Endothelial cell of umbilical vein (primary cell): ENCODE measurements at places on chromosomes 5 and 9. TPM values are rescaled to one million over a fixed set of nuclear protein-coding genes. Genes with fewer than 3 reads are reported as not detected.

CKS2 gene
- 149 and 153 TPM in 2 replicates for total RNA-seq

PCDHAC2 gene
- total RNA-seq = 0.90 and 1.00 TPM in 2 replicates

IL4 gene
- total RNA-seq = not detected in 2 replicates

SPARC gene
- total RNA-seq = 3,114 and 3,174 TPM in 2 replicates

FOXE1 gene
- total RNA-seq = not detected in 2 replicates

GRCh38 chr5:96931605-96932004, 4.3 kb upstream of the LNPEP start:
- H3K4me3 ChIP-seq = no peak overlapping the region
- no peak for DNase-seq
- no peaks in the 10 kb centered on the region for H3K36me3 ChIP-seq
- H3K27ac ChIP-seq = no peak overlapping the region
- no peaks in the 10 kb centered on the region for H3K27me3 ChIP-seq

DNA sequence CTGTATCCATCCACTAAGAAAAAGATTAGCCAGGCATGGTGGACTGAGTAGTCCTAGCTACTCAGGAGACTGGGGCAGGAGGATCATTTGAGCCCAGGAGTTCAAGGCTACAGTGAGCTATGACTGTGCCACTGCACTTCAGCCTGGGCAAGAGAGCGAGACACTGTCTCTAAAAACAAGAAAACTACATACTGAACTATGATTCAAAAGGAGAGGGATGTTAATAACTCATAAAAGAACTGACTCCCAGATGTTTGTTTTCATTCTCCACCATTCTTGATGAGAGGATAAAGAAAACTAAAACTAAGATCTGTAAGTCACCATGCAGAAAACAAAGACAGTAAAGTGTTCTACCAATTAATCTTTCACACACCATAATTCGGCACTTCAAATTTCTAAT, 53.5 kb downstream of the AUH start:
- no peak for DNase-seq
- H3K27me3 ChIP-seq = no peaks in the 10 kb centered on the region
- peaks cover under 1% of the 10 kb centered on the region for H3K4me1 ChIP-seq
- no peak overlapping the region for H3K27ac ChIP-seq

DNA sequence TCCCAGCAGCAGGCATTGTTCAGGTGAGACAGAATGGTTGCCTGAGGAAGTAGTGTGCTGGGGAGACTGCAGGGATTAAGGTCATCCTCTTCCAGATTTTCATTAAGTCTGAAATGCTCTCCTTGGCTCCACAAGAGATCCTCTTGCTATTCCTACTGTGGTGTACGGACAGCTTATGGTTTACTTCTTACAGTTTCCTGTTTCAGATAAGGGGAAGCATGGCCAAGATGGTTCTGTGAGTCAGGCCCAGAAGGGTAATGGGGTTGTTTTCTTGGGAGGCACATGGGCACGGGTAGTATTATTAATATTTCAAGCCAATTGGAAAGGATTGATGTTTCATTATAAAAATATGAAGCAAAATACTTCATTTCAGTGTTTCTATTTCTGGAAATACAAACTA, 42.9 kb downstream of the GLRX start:
- peak overlapping the region; percentile 39 for H3K27ac ChIP-seq
- no peak overlapping the region for H3K4me3 ChIP-seq
- peak; percentile 52 for DNase-seq
- H3K36me3 ChIP-seq = no peaks in the 10 kb centered on the region
- peaks cover 11% of the 10 kb centered on the region for H3K4me1 ChIP-seq
- no peaks in the 10 kb centered on the region for H3K27me3 ChIP-seq

DNA sequence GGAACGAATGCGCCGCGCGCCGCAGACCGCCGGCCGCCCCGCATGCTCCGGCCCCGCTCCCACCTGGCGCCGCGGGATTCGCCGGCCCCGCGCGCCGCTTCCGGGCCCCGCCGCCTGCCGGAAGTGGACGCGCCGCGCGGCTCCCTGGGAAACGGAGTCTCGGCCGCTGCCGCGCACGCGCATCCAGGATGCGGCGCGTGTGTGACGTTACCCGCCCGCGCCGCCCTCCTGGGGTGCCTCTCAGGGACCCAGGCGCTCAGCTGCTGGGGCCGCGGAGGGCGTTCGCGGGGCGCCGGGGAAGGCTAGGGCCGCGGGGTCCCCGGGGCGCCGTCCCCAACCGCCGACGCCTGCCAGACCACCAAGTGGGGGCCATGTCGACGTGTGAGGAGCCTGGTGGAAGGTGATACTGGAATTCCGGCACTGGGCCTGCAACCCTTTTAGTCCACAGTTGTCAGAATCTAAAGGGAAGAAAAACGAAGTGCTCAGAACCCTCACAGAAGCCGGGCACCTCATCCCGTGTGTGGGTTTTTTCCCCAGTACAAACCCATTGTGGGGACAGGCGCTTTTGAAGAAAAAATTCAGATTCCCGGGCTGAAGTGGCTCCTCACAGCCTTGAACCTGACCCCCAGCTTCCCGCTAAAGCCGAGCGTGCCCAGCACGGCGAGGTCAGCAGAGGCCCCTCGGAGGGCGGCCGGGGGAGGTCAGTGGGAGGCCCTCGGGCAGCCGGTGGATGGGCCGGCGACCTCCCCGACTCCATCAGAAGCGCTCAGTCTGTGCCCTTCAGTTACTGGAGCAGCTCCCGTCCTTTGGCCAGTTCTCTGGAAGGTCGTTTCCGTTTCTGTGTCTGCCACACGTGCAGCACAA, at the start of gene CLPTM1L:
TSS of gene CLPTM1L (minus strand) at position 125 of the 864 bp plus-strand sequence. CDS start 258 bp downstream, outside the sequence.
- peak within 1 kb of the TSS; percentile 93 for H3K4me3 ChIP-seq
- peak; percentile 84 for DNase-seq
- no peaks in the 10 kb centered on the region for H3K27me3 ChIP-seq
- peak within 1 kb of the TSS; percentile 83 for H3K27ac ChIP-seq
- peaks cover 9% of the 10 kb centered on the region for H3K4me1 ChIP-seq

DNA sequence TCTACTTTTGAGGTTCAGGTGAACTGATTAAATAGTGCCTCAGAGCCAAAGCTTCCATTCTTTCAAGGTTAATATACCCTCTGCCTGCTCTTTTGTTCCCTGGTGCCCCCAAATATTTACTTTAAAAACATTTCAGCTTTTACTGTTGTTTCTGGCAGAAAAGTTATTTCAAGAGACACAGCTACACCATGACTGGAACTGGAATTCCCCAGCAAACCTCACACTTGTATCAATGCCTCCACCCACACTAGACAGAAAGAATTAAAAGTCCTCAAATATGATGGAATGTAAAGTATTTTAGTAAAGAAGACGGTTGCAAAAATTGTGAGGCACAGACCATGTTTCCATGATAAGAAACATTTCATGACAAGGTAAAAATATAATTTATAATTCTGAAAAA, 720.2 kb upstream of the TYRP1 start:
- H3K27ac ChIP-seq = no peak overlapping the region
- no peaks in the 10 kb centered on the region for H3K36me3 ChIP-seq
- no peaks in the 10 kb centered on the region for H3K4me1 ChIP-seq
- no peak overlapping the region for H3K4me3 ChIP-seq
- DNase-seq = no peak

DNA sequence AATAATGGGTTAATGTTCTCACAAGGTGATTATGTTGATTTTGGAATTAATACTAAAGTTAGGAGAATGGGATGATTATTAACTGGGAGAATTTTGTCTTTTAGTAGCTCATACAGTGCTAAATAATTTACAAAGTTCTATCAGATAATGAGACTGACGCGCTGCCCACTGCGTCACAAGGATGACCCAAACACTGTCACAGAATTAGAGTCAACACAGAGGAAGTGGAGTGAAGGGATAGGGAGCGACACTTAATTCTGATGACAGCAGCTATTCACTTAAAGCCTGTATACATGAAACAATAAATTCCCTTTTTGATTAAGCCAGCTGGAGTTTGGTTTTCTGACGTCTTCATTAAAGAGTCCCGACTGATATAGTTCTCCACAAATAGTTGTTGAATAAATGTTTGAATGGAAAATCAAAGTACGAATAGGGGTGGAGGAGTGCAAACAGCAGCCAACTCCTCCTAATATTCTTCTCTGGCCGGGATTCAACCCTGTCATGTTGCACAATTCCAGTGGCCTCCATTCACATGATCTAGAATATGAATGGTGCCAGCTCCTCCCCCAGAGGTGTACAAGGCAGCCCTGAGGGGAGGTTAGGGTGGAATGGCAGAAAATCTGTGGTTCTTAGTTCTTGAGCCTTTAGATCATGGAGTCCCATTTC, 140.3 kb downstream of the PCSK1 start:
- H3K27me3 ChIP-seq = no peaks in the 10 kb centered on the region
- no peak for DNase-seq
- H3K4me3 ChIP-seq = no peak overlapping the region
- no peaks in the 10 kb centered on the region for H3K4me1 ChIP-seq
- no peak overlapping the region for H3K27ac ChIP-seq

GRCh38 chr9:130867556-130867955, 29.1 kb downstream of the QRFP start:
- no peak overlapping the region for H3K4me3 ChIP-seq
- no peaks in the 10 kb centered on the region for H3K27me3 ChIP-seq
- H3K36me3 ChIP-seq = peaks cover 34% of the 10 kb centered on the region
- DNase-seq = no peak
- no peak overlapping the region for H3K27ac ChIP-seq

GRCh38 chr5:155082401-155082800, 68.8 kb downstream of the KIF4B start:
- peak; percentile 63 for DNase-seq
- H3K27me3 ChIP-seq = no peaks in the 10 kb centered on the region
- H3K27ac ChIP-seq = peak overlapping the region; percentile 60
- H3K4me1 ChIP-seq = peaks cover 17% of the 10 kb centered on the region
- H3K4me3 ChIP-seq = no peak overlapping the region

- H3K36me3 ChIP-seq = no peaks in the 10 kb centered on the region
- H3K4me1 ChIP-seq = no peaks in the 10 kb centered on the region
- H3K27me3 ChIP-seq = no peaks in the 10 kb centered on the region
- no peak overlapping the region for H3K27ac ChIP-seq
- DNase-seq = no peak
- no peak overlapping the region for H3K4me3 ChIP-seq
Measured at GRCh38 chr5:7756453-7756852, 94.5 kb downstream of the CFAP90 start.

- no peaks in the 10 kb centered on the region for H3K36me3 ChIP-seq
- H3K27ac ChIP-seq = no peak overlapping the region
- peaks cover 24% of the 10 kb centered on the region for H3K4me1 ChIP-seq
- DNase-seq = no peak
Measured at GRCh38 chr5:160317434-160317833, 5.1 kb upstream of the CCNJL start.

DNA sequence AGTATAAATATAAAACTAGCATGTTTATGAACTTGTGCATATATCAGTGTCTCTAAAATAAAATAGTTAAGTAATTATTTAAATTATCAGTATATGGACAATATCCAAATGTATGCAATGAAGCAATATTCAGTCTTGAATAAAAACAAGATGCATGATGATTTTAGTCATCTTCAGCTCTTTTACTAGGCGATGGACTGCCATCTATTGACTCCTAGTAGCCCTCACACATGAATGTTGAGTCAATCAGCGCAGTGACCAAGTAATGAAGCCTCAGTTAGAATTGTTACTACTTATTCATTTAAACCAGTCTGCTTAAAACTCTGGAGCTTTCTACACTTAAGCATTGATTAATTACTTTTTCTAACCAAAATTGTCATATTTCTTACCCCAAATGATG, 92.9 kb upstream of the GRHPR start:
- no peak overlapping the region for H3K4me3 ChIP-seq
- no peak overlapping the region for H3K27ac ChIP-seq
- H3K4me1 ChIP-seq = no peaks in the 10 kb centered on the region
- H3K27me3 ChIP-seq = no peaks in the 10 kb centered on the region
- H3K36me3 ChIP-seq = no peaks in the 10 kb centered on the region
- peak; percentile 38 for DNase-seq

DNA sequence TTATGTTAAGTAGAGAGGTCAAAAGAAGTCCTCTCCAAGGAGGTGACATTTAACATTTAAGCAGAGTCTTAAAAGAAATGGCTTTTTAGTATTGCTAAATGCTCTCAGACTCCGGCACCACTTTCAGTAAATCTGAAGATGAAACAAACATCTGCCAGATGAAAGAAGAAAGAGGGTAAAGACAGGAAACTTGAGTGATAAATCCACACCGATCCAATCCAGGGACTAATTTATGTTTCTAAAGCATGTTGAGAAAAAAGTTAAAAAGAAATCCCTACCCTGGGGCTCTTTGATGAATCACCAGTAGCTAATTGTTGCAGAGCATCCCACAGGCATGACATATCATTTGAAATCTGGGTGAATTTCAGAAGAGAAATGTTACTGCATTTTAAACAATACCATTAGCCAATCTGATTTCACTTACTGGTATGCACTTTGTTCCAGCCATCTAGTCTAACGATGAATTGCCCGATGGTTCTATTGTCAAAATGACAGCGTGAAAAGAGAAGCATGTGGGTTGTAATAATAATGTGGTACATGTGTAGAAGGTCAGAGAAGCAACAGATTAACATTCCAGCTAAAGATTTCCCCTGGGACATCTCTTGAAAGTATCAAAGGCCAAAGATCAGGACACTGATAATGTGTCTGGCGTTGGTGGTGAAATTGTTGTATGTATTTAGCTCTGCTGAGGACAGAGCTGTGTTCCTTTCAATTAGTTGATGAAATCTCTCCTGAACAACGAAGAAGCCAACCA, 485.7 kb downstream of the CSNK1G3 start:
- H3K4me3 ChIP-seq = no peak overlapping the region
- no peaks in the 10 kb centered on the region for H3K27me3 ChIP-seq
- no peaks in the 10 kb centered on the region for H3K4me1 ChIP-seq

- H3K36me3 ChIP-seq = no peaks in the 10 kb centered on the region
- H3K27ac ChIP-seq = no peak overlapping the region
- peak; percentile 98 for DNase-seq
- peak overlapping the region; percentile 29 for H3K4me3 ChIP-seq
- H3K4me1 ChIP-seq = no peaks in the 10 kb centered on the region
Measured at GRCh38 chr5:43105369-43106289, 15.1 kb upstream of the ZNF131 start.

- DNase-seq = no peak
- H3K27me3 ChIP-seq = no peaks in the 10 kb centered on the region
- peaks cover 23% of the 10 kb centered on the region for H3K4me1 ChIP-seq
Measured at GRCh38 chr5:132269635-132270334, 12.3 kb downstream of the PDLIM4 start.

DNA sequence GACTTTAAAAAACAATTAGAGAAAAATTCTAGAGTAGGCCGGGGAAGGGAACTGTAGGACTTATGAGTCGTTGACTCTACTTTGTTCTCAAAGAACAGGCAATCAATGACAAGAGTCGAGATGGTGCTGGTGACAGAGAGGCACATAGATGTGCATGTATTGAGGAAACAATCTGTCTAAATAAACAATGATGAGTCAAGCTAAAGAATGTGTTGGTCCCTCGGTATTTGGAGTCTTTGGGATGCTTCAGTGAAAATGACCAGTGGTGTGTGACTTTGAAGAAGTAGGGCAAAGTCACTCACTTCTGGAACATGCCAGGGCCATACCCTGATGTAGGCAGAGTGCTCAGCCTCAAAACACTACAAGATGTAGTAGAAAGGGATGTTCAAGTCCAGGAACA, 288.1 kb upstream of the PANK3 start:
- H3K36me3 ChIP-seq = no peaks in the 10 kb centered on the region
- no peaks in the 10 kb centered on the region for H3K4me1 ChIP-seq
- no peak overlapping the region for H3K4me3 ChIP-seq
- H3K27me3 ChIP-seq = no peaks in the 10 kb centered on the region
